ENCODE measurements at places on chromosomes 2 and 18.
A peak's percentile ranks its signal among the peaks of the same experiment; 100 is the strongest.

DNA sequence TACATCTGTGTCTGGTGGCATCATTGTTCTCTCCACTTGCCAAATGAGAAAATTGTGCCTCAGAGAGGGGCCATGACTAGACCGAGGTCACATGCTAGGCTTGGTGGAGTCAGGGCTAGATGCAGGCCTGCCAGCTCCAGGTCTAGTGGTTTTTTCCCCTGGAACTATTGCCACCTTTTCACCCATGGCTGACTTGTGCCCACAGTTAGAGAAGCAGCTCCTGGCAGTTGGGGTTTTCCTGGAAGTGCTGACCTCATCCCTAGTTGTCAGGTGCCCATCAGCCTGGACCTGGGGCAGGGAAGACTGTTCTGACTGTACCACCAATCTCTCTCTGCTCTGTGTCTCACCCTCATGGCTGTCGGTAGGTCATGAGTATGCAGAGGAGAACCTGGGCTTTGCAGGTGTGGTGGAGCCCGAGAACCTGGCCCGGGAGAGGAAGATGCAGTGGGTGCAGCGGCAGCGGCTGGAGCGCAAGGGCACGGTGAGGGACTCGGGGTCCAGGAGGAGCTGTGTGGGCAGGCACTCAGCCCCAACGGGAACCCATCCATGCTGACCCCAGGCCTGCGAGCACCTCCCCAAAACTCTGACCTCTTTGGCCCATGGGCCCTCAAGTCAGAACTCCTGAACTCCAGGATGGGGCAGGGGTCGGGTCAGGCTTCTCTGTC is 12.4 kb upstream of the CATIP start:
- DNase-seq: peak; percentile 32

DNA sequence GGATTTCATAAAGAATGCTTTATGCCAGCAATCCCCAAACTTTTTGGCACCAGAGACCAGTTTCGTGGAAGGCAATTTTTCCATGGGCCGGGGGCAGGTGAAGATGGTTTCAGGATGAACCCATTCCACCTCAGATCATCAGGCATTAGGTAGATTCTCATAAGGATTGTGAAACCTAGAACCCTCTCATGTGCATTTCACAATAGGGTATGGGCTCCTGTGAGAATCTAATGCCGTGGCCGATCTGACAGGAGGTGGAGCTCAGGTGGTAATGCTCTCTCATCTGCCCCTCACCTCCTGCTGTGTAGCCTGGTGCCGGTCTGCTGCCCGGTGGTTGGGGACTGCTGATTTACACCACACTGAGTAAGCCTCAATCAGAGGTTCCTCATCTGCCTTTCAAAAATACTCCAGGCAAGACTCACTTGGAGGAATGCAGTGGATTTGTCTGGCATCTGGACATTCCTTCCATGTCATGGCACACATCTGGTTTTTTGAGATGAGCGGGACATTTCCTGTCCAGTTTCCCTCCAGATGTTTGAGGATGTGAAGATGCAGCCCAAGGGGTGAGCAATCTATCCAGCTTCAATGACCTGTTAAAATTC is 185.8 kb downstream of the VAPA start:
- DNase-seq: no peak

DNA sequence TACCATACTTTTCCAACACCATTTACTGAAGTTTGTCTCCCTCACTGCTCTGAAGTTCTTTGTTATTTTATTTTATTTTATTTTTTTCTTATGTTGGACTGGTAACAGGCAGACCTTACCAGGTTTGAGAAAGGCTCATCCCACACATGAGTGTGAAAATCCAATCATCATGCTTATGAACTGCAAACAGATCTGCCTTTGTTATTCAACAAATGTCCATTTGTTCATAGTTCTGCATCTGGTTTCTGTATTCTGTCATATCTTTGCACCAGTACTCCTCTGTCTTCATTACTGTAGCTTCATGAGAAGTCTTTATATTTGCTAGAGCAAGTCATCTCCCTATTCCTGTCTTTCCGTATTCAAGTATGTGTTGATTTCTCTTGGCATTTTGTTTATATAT is 5.3 kb downstream of the RNU2-63P start:
- DNase-seq: no peak

GRCh38 chr18:37385846-37386778 is 179.5 kb downstream of the CELF4 start:
- DNase-seq: no peak

- peak; percentile 71 for DNase-seq
These were observed 483 bp downstream of the TRAPPC8 start for GRCh38 chr18:31942291-31942998.

- DNase-seq: no peak
These were observed 105.5 kb upstream of the RGPD4 start for GRCh38 chr2:107721178-107721577.

GRCh38 chr18:74184875-74185274 is 36.6 kb downstream of the TIMM21 start:
- no peak for DNase-seq

DNA sequence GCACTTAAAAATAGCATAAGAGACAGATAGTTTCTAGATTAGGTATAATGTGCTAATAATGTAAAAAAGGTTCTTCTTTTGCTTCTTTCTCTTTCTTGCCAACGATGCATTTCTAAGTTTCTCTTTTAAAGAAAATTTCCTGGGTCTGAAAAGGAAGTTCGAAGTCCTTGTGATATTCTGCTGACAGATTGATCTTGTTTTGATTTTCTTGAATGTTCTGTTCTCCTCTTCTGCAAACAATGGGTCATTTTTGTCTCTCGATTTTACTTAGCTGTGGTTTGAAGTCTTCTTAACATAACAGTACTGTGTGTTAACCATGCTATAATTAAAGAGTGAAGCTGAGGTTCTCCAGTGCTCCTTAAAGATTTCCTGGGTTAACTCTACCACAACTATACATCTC is 61.1 kb upstream of the ACYP2 start:
- DNase-seq: no peak

- DNase-seq: no peak
These were observed 53.5 kb downstream of the ATP8B1 start for GRCh38 chr18:57749604-57749970.

DNA sequence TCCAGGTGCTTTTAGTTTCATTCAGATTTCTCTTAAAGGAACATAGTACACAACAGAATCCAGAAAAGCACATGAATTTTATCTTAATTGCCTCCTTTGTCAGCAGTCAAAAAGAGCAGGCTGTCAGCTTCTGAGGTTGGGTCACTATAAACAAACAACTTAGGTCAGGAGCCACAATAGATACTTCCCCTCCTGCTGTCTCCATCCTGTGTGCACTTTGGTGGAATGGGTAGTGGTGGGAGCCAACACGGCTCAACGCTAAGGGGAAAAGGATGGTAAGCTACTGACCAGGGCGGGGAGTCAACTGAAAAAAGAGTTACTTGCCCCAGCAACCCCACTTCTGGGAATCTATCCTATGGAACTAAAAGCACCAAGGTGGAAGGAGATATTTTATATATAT is 121.9 kb downstream of the PAX3 start:
- no peak for DNase-seq

DNA sequence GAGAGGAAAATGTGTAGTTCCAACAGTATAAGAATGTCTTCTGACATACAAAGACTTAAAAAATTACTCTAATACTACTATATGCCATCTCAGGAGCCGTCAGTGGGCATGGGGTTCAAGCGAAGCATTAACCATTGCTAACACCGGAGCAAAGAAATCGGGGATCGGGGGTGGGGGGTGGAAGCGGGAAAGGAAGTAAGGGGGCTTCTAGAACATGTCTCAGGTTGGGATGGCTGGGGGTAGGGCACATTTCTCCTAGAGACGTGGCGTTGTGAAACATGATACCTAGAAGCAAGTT is 702 bp downstream of the LMAN1 start:
- peak; percentile 70 for DNase-seq

DNA sequence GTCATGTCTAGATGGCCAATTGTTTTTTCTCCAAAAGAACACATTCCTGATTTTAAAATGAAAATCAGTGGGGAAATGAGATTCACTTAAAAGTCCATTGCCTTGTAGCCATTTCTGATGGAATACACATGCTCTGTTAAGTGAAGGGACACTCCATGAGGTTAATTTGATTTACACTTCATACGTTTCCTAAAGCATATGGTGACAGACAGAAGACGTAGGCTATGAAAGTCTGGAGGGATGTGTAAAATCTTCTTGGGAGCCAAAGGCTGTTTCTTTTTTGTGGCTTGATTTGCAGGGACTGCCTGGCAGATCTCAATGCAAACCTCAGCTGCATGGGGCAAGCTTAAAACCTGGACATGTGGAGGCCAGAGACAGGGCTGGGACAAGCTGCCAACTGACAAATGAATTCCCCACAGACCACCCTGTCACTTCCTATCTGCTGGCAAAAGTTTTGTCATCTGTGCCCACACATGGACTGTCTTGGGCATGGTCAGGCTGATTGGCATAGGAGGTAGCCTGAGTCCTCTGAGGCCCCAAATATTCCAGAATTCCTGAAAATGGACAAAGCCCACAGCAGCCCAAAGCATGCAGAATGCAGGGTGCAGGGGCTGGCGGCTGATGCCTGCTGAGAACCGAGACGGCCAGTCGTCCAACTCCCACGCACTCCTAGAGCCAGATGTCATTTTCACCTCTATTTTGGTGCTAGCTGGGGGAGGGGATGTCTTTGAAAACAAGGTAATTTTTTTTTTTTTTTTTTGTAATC is 73.9 kb downstream of the SDC1 start:
- no peak for DNase-seq

GRCh38 chr2:209570194-209570593 is 146.3 kb downstream of the MAP2 start:
- no peak for DNase-seq

GRCh38 chr2:26883956-26884355 is 36.0 kb downstream of the DPYSL5 start:
- no peak for DNase-seq

GRCh38 chr2:22557406-22557805 is 827.6 kb upstream of the KLHL29 start:
- no peak for DNase-seq

GRCh38 chr2:42964439-42965083 is 172.2 kb upstream of the HAAO start:
- DNase-seq: peak; percentile 90

DNA sequence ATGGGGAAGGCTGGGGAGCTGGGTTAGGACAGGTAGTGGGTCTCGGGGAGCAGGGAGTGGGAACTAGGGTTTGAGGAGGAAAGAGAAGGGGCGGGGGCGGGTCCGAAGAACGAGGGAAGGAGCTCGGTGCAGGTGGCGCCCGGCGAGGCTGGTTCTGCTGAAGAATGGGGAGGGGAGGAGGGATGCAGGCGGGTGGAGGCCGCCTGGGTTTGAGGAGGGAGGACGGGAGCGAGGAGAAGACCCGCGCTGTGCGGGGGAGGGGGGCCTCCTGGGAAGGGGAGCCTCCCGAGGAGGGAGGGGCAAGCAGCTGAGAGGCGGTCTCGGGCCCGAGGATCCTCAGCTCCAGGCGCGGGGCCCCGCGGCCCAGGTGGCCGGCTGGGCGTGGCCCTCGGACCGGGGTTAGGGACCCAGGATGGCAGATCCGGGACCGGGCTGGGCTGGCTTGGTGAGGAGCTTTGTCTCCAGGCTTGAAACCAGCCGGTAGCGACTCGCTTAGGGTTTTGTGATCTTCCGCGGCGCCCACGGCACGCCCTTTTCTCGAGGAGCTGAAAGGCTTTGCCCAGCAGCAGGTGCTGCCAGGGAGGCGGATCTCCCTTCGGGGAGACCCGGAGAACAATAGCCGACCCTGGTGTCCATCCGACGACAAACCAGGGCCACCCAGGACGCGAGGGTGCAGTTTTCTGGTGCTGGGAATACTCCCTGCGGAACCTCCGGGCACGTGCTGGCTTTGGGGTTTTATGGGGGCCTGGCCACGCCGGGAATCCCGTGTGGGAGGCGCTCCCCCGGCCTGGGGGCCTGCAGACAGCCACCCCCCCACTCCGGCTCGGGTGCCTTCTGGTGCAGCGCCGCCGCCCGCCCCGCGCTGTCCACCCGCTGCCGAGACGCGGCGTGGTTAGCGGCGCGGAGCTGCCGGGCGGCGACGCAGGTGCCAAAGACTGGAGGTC is 1.4 kb downstream of the DPYSL5 start:
- DNase-seq: no peak

DNA sequence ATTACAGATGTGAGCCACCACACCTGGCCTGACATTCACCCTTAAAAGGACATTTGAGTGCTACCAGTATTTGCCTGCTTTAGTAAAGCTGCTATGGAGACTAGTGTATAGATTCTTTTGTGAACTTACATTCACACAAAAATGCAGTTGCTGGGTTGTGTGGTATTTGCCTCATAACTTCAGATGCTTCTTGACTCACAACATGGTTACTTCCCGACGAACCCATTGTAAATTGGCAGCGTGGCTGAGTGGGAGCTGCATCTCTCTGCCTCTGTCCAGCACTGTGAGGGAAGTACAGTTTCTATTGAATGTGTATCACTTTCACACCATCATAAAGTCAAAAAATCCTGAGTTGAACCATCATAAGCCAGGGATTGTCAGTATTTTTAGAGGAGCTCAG is 56.9 kb downstream of the RRM2 start:
- DNase-seq: no peak

GRCh38 chr2:17857021-17857420 is 21.4 kb upstream of the KCNS3 start:
- DNase-seq: no peak

DNA sequence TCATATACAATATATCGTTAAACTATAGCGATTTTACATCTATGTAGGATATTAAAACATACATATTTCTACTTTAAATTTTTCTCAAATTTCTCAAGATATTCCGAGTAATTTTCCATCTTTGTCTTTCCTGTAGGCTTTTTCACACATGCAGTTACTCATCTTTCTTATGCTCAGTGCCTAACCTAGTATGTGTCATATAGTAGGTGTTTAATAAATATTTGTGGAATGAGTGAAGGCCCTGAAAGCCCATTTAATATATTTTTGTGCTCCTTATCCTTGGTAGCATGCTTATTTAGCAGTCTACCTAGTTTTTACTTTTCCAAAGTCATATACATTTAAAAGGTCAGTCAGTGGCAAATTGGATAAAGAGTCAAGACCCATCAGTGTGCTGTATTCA is 67.3 kb downstream of the ITGB6 start:
- no peak for DNase-seq

GRCh38 chr2:65576861-65577601 is 144.6 kb upstream of the SPRED2 start:
- DNase-seq: no peak

- no peak for DNase-seq
These were observed 19.4 kb upstream of the ACVR1 start for GRCh38 chr2:157895531-157895930.

GRCh38 chr2:129061069-129061768 is 742.6 kb upstream of the HS6ST1 start:
- no peak for DNase-seq

GRCh38 chr2:142742371-142743214 is 134.9 kb upstream of the KYNU start:
- no peak for DNase-seq

DNA sequence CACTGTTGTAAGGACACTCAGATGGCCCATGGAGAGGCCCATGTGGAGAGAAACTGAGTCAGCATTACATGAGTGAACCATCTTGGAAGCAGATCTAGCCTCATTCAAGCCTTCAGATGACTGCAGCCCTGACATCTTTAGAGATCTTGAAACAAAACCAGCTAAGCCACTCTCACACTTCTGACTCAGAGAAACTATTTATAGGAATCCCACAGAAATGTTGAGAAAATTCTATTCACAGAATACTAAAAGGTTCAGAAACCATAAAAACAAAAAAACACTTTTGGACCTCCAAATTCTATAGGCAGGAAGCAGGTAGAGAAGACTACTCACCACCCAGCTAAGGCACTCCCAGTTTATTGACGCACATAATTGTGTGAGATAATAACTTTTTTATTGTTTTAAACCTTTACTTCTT is 8.7 kb downstream of the TMEM169 start:
- no peak for DNase-seq
